NCI-H1930 (cell line): ENCODE measurements at places on chromosomes 12 and 14.

- DNase-seq = no peak
These were observed 63.6 kb downstream of the DAAM1 start for GRCh38 chr14:59251811-59252771.

GRCh38 chr14:73742520-73743238 lies 28.5 kb upstream of the PNMA1 start:
- no peak for DNase-seq

DNA sequence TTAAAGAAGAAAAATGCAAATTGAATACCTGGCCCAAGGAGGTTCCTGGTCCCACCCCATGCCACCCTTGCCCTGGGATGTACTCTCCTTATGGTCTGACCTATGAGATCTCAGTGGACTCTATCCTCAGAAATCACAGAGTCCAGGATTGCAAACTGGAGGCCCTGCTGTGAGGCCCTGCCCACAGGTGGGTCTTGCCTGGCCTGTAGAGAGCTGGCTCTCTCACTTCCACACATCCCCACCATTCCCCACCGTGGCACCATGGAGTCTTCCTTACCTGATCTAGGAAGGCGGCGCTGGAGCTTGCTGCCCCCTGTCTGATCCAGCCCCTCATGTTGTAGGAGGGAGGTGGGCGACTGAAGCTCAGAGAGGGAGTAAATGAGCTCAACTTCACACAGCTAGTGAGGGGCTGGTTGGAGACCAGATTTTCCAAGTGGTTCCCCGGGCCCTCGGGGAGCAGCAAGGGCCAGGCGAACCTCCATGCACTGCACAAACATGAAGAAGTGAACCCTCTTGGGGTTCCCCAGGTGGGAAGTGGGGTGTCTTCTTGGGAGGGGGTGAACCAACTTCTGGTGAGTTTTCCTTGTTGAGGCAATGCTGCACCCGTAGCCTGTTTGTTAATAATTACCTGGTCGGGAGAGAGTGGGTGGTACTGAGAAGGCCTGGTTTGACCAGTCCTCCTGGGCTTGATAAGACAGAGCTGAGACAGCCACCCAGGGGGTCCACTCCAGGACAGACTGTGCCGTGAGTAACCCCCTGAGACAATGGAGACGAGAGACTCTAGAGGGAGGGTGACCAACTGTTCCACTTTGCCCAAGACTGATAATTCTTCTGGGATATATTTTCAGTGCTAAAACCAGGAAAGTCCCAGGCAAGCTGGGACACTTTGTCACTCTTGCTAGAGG lies at the start of gene SERPINA4:
Gene SERPINA4, plus strand, starts transcription at position 692 of the 905 bp plus-strand sequence. CDS start 2,041 bp downstream, outside the sequence.
- DNase-seq = no peak

DNA sequence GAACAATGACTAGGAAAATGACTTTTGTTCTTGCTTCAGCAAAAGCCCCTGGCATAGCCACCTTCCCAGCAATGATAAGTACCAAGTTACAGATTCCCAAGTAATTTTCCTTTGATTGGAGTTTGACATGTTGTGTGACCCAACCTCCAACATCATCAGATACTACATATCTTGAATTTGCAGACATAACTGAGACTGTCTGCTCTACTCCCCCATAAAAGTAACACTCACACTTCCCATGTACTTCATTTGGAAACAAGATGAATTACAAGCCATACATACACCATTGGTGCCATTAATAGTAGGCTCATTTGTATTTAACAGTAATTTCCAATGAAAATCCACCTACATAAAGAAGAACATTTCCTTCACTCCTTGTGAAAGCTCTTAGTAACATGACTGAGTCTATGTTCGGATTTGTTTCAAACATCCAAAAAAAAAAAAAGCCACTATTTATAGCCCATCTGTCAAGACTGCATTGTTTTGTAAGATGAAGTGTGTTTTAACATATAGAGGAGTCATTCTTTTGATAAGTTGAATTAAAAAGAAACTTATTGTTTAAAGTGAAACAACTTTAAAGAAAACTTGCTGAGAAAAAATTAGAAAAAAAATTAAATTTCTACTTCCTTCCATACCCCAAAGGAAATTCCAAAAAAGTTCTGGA lies 12.0 kb upstream of the SLCO1A2 start:
- DNase-seq = no peak

DNA sequence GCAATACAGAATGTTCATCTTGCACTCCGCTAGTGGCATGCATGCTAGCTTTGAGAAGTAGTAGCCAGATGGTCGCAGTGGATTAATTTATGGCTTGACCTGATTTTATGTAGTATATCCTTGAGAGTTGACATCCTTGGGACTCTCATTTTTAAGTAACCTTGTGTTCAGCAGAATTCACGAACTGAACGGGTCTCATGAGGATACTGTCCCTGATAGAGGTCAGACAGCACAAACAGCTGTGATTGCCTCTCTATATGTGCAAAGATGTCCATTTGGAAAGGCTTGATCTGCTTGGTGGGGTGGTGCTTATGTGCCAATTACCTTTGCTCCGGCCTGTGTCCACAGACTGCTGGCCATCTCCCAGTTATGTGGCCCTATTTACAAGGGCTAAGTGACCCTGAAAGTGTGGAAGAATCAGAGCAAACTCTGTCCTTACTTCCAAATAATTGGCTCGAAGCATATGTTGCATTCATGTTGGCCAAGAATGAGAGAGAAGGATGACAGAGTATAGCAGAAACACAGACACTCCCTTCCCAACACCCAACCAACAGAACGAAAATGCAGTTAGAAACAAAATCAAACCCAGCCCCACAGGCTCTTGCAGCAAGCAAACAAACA lies 167.1 kb downstream of the CRADD start:
- DNase-seq = no peak

DNA sequence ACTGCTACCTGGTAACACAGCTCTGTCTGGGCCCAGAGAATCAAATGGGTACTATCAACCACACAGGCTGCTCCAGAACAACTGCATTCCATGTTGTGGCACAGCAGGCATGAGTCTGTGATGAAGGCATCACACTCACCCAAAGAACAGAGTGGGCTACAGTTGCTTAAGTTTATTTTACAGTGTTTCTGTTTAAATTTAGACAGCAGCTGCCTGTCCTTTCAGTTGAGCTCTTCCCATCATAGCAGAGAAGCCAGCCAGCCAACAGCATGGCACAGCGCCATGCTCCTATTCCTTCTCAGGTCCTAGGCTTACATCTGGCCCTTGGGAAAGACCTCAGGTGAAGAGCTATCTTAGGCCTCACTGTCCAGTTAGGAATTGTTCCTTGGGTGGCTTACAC lies 147.0 kb upstream of the FRMD6 start:
- DNase-seq = no peak

- DNase-seq = no peak
These were observed 24.1 kb upstream of the UBC start for GRCh38 chr12:124938587-124938986.

GRCh38 chr14:88986146-88986841 lies 161.8 kb downstream of the TTC8 start:
- no peak for DNase-seq

GRCh38 chr12:1171657-1172408 lies 180.8 kb downstream of the ERC1 start:
- DNase-seq = peak; percentile 79

GRCh38 chr12:4107436-4107878 lies 166.1 kb upstream of the CCND2 start:
- no peak for DNase-seq

DNA sequence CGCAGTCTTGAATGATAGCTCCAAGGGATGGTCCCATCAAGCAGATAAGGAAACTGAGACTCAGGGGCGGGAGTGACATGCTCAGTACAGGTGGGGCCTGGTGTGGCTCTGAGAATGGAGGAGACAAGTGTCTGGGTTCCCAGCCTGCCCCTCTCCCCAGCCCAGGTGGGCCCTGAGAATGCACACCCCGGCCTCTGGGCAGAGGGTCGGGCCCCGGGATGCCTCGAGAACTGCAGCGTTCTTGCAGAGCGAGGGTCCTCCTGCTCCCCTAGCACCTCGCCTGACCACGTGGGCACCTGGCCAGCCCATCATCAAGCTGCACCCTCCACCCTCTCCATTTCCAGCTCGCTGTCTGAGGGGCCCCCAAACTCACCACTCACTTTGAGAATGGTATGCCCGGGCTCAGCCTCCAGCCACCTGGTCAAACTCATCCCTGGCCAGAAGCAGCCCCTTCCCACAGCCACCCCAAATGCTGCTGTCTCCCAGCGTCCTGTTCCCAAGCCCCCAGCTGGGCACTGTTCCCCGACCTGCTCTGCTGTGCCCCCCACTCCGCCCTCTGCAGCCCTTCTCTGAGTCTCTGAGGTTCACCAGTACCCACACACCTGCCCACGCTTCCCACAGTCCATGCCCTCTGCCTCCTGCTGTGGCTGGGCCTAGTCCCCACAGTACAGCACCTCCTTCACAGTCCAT lies 44.3 kb downstream of the CYP46A1 start:
- no peak for DNase-seq

DNA sequence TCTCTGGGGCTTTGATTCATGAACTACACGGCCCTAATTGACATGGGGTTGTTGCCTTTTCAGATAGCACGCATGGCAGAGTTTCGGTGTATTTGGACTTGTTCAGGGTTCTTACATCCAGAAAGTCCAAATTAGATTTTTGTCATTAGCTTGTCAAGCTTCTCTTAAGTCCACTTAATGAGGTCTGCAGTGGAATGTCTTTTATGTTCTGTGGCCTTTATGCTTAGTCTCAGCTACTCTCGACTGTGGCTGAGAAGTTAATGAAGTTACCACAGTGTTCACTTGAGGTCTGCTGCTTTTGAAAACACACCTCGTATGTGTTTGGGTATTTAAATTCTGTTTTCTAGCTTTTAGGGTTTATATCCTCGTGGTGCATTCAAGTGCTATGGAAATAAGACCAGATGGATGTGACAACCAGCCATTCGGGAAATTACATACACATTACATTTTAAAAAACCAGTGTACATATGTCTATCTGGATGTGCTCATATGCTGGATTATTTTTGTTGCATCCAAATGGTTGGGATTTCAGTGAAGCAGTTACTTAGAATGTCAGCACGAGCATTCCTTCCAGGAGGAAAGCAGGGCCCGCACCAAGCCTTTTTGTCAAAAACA lies 80.2 kb downstream of the RMST start:
- no peak for DNase-seq

DNA sequence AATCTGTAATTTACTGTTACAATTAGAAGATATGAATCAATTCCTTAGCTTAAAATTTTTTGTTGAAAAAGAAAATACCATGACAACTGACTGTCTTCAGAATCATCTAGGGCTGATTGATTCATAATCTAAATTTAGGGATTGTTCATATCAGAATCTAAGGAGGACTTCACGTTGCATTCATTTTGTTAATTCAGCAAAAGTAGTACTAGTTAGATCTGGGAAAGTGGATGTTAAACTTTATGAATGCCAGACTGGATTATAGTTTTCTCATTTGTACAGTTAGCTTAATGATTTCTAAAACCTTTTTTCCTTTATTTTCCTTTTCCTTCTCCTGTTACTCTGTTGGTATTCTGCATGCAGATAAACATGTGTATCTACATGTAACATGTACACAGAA lies 135.5 kb downstream of the PDE3A start:
- DNase-seq = no peak

DNA sequence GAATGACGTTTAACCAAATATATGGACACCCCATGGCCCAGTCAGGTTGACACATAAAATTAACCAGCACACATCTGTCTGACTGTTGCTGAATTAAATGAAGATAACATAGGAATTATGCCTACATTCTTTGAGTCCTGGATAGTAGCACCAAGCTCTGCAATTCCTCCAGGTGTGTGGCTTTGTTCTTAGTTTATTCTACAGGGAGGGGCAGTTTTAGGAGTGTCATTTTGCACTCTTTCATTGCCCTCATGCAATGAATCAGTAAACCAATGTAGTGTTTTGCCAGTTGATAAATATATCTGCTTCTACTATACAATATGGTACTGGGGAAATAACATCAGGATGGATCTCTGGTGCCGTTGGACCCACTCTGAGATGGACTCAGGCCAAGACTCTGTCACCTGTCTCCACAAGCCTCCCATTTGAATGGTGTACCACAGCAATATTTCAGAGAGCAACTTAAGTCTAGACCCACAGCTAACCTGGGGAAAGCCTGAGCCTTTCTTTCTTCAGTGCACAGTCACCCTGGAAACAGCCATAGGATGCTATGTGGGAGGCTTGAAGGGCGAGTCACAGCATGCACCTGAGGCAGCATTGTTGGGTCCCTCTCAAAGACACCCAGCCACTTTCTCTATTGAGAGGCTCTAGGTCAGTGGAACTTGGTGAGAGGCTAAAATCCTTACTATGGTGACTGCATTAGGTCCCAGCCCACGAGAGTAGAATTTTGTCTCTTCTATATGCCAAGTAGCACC lies 73.2 kb downstream of the ANO4 start:
- no peak for DNase-seq

DNA sequence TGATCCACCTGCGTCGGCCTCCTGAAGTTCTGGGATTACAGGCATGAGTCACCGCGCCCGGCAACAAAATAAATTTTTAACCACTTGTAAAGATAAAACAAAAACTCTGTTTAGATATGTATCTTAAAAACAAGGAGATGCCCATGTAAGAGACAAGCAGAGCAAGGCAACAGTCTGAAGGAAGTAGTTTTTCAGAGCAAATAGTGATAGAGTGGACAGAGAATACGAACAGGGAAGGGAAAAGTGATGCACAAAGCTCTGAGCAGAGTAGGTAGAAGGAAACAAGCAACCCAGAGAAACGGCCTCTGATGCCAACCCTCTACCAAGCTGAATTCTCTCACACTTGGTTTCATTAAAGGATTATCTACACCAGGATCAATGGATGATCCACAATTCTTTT lies 24.8 kb upstream of the CDKL1 start:
- no peak for DNase-seq

DNA sequence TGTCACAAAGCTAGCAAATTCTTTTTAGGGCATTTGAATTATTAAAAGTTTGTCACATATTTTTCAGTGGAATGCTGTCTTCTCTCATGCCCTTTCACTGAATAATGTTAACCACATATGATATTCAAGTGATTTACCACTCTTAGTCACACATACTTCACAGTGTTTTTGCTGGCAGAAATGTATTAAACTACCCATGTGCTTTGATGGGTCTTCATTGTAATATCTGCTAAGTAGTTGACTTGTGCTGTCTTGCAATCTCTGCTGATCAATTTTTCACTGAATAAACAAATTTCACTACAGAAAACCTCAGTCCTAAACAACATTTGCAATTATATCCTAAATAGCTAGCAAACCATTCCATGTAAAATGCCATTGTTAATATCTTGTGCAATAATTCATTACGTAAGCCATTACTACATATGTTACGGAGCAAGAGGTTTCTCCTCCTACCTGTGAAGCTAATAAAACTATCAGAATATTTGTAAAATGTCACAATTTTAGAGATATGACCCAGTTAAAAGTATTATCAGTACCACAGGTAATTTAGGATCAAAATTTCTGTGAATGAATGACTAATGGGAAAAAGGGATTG lies 64.6 kb upstream of the LMO3 start:
- DNase-seq = no peak

DNA sequence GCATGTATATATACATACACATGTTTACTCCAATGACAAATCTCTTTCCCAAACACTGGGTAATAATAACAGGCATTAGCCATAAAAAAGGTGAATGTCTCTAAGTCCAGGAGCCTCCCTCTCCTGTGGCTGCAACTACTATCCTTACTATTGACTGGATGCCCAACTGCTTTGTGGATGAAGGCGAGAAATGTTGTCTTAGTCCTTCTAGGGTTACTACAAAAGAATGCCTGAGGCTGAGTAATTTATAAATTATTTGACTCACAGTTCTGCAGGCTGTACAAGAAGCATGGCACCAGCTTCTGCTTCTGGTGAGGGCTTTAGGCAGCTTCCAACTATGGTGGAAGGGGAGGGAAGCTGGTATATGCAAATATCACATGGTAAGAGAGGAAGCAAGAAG lies 366.0 kb upstream of the DDHD1 start:
- DNase-seq = no peak
